ENCODE measurements at places on chromosomes 4 and X.

DNA sequence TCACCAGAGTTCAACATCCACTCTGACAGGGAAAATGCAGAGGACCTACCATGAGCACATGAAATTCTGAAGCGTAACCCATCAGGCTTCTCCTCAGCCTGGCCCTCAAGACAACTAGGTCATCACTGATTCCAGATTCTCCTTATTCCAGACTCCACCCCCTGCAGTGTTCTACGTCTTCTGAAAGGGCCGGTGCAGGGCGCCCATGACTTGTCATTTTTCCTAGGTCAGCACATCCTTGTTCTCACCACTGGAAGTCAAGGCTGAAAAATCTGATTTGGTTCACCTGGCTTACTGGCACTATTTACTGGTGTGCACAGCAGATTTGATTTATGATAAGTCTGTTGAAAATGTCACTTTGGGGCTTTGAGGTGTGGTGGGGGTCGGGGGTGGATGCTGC, 140.9 kb upstream of the KLF3 start:
- DNase-seq: no peak

GRCh38 chr4:4734425-4734824, 125.0 kb upstream of the MSX1 start:
- DNase-seq: no peak

GRCh38 chr4:141427726-141428296, 207.1 kb downstream of the ZNF330 start:
- no peak for DNase-seq

GRCh38 chr4:54657185-54657550, 589 bp upstream of the KIT start:
- DNase-seq: peak; percentile 15

- no peak for DNase-seq
Measured at GRCh38 chr4:105107095-105107856, 39.4 kb upstream of the TET2 start.

GRCh38 chr4:21845663-21846062, 102.9 kb downstream of the KCNIP4 start:
- DNase-seq: no peak

DNA sequence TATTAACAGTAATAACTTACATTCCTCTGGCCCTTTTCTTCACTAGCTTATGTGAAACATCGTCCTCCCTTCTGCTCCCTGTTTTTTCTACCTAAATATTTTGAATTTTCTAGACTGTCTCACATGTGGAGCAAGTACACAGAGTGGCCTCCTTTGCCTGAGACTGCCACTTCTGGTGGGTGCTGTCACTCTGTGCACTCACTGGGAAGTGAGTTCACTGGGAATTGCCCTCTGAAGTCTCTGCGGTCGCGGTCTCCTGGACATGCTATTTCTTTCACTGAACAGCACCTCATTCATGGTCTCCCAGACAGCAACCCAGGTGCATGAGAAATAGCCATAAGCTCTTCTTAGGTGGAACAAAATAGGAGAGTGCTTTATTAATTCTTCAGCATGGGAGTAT, 1179.7 kb upstream of the ADGRL3 start:
- no peak for DNase-seq

DNA sequence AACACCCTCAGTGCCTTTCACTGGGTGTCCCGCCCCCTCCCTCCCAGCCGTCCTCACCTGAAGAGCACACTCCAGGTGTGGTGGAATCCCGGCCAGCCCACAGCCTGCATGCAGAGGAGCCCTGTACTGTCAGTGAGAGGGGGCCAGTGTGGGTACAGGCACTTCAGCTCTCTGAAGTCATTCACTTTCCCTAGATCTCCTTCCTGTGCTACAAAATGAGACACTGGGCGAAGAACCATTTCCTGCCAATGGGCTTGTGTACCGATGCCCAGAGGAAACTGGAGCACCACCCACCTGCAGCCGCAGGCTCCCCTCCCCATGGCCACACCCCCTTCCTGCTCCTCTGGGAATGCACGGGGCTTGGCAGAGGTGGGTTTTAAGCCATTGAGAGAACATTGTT, 73.9 kb upstream of the C4orf50 start:
- DNase-seq: no peak
